Stimulated activated CD4-positive, alpha-beta T cell treated with anti-CD3 and anti-CD28 coated beads, Interleukin-1b, Interleukin-23, amount 100 ng/mL, for 4 hours (primary cell): ENCODE measurements at places on chromosomes 5 and 9.
A peak's percentile ranks its signal among the peaks of the same experiment; 100 is the strongest.

DNA sequence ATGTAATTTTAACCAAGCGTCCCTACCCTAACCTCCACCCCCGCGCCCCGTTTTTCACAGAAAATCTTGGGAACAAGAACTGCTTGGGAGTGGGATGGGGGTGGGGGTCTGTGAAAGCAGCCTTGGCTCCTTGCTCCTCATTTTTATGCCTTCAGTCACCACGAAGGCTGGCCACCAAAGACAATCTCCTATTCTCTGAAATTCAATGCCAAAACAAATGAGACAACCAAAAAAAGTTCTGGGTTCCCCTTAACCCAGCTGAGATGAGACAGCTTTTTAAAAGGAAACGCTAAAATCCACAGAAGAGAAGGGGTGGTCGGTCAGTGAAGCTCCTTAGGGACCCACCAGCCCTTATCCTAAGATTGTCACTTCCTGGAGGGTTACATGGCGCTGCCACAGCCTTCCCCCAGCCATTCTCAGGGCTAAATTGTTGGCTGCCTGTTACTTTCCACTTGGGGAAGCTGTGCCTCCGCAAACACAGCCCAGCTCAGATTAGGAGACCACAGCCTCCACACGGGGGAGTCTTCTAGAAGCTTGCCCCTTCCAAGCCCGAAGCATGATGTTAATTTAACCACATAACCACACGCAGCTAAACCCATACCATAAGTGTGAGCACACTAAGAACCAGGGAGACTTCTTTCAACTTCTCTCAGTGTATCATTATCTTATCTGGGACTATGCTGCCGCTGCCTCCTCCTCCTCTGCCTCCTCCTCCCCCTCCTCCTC lies 136.3 kb downstream of the FOXD1 start:
- no peak for DNase-seq

GRCh38 chr9:81363916-81364480 lies 325.3 kb downstream of the TLE1 start:
- no peak for DNase-seq

- DNase-seq, result no peak
Measured at GRCh38 chr9:116985596-116985995, 298.5 kb downstream of the TRIM32 start.

DNA sequence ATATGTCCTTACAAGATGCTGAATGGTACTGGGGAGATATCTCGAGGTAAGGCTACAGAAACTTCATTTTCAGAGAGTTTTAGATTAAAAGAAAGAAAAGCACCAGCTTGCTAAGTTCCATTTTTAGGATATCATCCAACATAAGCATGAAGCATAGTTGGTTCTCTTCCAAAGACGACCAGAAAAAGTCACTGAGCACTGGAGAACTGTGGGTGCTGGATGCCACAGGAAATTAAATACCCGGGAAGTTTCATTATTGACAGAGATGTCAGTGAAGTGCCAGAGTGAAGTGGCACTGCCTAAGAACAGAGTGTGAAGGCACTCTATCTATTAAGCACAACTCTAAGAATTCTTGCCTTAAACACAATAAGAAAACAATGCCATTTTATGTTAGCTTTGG lies 76.8 kb downstream of the PIK3R1 start:
- no peak for DNase-seq

- no peak for DNase-seq
Measured at GRCh38 chr5:154325566-154325965, 120.2 kb upstream of the SAP30L start.

- peak; percentile 59 for DNase-seq
Measured at GRCh38 chr9:137156567-137157375, 13.1 kb downstream of the LRRC26 start.

- no peak for DNase-seq
Measured at GRCh38 chr5:33549982-33550567, 109.3 kb downstream of the TARS1 start.

- no peak for DNase-seq
Measured at GRCh38 chr5:39140558-39141168, 66.5 kb upstream of the RICTOR start.

GRCh38 chr9:75190762-75191161 lies 102.4 kb downstream of the OSTF1 start:
- DNase-seq, result no peak

GRCh38 chr5:158570502-158570901 lies 529.2 kb downstream of the EBF1 start:
- no peak for DNase-seq

DNA sequence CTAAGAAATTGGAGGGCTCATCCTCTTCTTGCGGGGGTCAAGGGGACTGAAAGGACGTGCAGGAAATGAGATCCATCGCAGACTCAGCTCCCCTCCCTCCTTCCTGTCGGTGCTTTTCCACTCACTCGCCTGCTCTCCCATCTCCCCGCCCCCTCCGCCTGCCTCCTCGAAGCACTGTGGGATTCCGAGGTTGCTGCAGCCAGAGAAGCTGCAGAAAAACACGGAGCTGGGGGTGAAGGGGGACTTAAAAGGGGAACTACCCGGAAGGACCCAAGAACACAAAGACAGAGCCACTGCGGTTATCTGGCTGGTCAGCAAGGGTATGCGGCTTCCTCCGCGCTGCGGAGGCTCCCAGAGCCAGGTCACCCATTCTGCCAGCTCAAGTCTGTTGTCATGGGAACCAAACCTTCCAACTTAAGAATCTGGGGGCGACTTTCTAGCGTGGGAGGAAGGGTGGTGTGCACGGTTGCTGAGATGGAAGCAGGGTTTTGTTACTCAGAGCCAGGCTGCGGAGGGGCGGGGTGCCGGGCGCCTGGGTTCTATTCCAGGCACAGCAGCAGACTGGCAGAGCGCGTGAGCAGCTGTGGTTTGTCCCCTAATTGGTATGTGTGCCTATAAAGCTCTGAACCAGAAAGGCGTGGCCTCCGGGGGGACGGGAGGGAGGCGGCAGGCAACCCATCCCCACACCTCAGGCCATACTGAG lies 24.9 kb downstream of the PCDHGC5 start:
- DNase-seq, result peak; percentile 63

- DNase-seq, result no peak
Measured at GRCh38 chr9:124758691-124759090, 12.4 kb downstream of the NR6A1 start.

GRCh38 chr9:115058684-115059315 lies 59.2 kb downstream of the TNC start:
- no peak for DNase-seq

GRCh38 chr5:158877706-158878105 lies 222.0 kb downstream of the EBF1 start:
- no peak for DNase-seq

DNA sequence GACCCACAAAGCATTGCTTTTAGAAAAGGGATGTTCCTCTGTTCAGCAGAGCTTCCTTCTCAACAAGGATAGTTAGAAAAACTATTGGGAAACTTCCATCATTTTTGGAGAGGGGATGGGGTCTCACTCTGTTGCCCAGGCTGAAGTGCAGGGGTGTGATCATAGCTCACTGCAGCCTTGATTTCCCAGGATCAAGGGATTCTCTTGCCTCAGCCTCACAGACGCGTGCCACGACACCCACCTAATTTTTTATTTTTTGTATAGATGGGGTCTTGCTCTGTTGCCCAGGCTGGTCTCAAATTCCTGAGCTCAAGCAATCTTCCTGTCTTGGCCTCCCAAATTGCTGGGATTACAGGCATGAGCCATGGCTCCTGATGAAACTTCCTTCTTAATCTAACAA lies 34.8 kb downstream of the PHAX start:
- no peak for DNase-seq

DNA sequence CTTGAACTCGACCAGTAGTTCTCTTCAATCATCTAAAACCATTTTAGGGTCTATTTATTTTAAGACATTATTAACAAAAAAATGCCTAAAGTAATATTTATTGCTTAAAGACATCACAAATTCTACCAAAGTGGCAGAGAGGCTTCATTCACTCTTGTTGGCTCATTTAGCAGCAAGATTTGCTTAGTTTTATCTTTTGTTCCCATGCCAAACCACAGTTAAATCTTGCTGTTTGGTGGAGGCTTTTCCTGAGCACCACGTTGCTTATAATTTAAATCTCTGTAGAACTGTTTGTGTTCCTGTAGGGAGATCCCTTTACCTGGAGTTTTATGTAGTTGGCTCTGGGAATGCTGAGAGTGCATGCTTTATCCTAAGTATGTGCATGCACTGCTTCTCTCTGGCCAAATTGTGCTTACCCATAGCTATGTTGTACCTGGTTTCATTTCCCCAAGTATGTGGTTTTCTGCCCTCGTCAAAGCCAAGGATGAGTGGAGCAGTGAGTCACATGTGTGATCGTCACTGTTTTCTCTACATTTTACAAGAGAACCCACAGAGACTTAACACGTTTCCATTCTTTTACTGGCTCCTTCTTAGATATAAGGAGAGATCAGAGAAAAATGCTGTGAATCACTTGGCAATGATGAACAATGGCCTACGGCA lies 42.1 kb upstream of the MAST4 start:
- DNase-seq, result no peak

DNA sequence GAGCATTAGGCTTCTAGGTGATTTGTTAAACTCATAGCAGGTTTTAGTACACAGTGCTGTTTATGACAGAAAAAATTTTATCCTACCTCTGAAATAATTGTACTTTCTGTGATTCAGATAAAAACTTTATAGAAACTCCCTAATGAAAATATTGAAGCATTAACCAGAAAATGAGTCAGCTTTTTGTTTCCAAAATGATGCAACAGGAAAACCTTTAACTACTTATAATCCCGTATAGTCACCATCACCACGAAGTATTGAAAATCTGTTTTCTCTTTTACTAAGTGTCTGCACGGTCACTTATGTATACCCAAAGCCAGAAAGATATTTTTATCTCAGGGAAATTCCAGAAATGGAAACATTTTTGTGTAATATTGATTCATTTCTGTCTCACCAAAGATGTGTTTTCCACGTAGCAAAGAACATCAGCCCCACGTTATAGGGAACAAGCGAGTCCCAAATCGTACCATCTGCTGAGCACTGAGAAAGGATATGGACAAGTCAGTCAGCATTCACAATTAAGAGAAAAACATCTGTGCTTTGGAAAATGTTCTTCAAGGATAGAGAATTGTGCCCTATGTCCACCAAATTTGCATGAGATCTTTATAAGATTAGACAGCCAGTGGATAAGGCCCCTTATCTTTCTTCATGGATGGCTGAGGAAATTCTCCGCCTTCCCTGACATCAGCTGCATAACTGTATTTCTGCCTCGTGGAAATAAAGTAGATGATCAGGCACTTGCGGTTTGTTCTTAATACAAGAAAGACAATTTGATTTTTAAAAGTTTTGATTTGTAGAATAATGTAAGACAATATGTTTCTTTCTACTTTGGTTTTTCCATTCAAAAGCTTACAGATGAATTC lies 41.9 kb downstream of the TNFAIP8 start:
- DNase-seq, result no peak

- DNase-seq, result no peak
Measured at GRCh38 chr9:99026956-99027298, 78.0 kb upstream of the TGFBR1 start.

GRCh38 chr5:160263326-160263855 lies 34.1 kb downstream of the FABP6 start:
- no peak for DNase-seq

DNA sequence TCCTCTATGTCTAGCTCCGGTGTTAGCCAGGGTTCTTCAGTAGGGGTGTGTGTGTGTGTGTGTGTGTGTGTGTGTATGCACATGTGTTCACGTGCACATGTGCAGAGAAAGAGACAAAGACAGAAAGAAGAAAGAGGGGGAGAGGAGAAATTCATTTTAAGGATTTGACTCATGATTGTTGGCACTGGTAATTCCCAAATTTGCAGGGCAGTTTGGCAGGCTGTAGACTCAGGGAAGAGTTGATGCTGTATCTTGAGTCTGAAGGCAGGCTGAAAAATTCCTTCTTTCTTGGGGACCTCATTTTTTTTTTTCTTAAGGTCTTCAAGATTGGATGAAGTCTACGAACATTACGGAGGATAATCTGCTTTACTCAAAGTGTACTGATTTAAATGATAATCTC lies 335.7 kb downstream of the NSG2 start:
- no peak for DNase-seq

- DNase-seq, result no peak
Measured at GRCh38 chr9:36828611-36829013, 205.5 kb downstream of the PAX5 start.

- no peak for DNase-seq
Measured at GRCh38 chr5:139146809-139147482, 51.2 kb downstream of the SIL1 start.

DNA sequence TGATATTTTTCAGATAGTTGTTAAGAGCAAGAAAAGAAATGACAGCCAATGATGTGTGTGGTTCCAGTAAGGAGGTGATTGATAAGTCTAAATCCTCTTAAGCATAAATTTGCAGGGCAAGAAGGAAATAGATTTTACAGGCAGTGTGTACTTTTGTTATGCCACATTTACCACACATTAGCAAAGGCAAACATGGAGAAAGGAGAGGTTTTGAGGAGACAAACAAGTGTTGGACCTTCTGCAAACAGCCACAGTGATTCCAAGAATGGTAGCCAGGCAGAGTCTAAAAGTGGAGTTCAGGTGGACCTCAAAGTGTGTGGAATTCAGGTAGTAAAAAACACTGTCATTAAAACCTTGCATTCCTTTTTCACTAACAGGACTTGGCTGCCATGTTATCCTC lies 295.9 kb upstream of the ITGA1 start:
- DNase-seq, result no peak

- DNase-seq, result no peak
Measured at GRCh38 chr9:113562653-113563381, 99.3 kb downstream of the RGS3 start.

GRCh38 chr5:32713770-32714381 lies 2.8 kb downstream of the NPR3 start:
- DNase-seq, result no peak

GRCh38 chr5:151359391-151359790 lies 12.0 kb upstream of the SLC36A2 start:
- no peak for DNase-seq

DNA sequence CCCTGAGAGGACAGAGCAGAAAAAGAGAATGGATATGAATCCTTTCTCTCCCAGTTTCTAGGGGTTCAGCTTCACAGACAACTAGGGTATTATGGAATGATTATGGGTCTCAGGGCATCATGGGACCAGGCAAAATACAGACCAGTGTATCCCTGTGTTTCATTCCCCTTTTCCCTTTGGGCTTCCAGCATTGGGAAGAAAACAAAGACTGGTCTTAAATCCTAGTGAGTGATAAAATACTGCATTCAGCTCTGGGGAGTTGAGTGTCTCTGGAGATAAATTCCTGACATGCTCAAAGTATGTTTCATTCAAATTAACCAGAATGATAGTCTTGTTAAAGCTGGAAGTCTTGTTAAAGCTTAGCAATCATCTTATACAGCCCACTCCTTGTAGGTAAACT lies 2.4 kb upstream of the POU4F3 start:
- no peak for DNase-seq

DNA sequence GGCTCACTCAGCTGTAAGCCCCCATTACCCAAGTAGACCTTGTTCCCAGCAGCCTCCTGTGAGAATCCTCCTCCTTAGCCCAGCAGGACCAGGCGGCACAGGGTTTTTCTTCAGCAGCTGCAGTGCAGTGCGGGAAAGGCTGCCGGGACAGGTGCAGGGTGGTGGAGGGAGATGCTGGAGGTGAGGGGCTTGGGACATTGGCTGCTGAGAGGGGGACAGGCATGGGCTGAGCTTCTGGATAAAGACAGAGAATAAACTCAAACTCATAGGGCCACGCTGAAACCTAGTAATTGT lies 174.7 kb downstream of the CACNA1B start:
- no peak for DNase-seq
